ENCODE measurements at places on chromosomes 7 and 10. TPM values are rescaled to one million over a fixed set of nuclear protein-coding genes. Genes with fewer than 3 reads are reported as not detected.
A peak's percentile ranks its signal among the peaks of the same experiment; 100 is the strongest.

DNA sequence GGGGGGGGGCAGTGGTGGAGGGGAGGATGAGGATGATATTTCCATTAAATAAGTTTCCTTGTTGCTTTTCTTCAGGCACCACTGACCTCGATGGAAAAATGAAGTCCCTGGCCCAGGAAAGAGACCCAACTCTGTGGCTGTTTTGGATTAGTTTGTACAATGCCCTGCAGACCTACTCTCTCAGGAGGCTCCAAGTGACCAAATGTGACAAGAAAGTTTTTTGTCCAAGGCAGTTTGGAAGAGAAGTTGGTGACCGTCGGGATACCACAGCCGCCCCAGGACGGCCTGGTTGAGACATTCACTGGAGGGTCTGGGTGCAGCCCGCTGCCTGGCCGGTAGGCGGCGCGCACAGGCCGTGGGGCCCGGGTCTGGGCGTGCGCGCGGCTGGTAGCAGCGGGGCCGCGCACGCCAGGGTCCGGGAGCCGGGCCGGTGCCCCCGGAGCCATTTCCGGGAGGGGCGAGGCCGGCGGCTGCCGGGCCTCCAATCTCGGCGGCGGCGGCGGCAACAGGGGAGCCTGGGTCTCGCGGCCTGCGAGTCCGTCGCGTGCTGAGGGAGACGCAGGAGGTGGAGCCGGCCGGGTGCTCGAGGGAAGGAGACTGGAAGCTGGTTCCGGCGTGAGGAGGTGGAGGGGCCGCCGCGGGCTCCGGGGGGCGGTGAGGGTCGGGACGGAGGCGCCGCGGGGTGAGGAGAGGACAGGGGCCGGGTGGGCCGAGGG lies at the start of gene SGPL1:
TSS of gene SGPL1 (plus strand) at position 445 of the 716 bp plus-strand sequence. CDS start 906 bp downstream, outside the sequence.
- peak; percentile 93 for DNase-seq

The H2BK1 gene
- total RNA-seq: not detected

DNA sequence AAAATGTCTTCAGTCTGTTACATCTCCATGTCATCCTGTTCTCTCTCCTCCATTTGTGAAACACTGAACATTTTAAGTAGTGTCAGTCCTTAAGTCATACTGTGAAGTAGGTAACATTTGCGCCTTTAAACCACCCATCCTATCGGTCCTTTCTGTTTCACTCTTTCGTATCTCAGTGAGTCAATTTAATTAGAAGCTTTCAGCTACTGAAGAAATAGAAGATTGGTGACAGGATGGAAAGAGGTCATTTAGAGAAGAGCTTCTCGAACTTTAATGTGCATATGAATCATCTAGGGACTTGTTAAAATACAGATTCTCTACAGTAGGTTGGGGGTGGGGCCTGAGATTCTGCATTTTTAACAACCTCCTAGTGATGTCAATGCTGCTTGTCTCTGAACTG lies 113.4 kb downstream of the SRI start:
- DNase-seq: no peak

The MACC1 gene
- 0.19 TPM for total RNA-seq

DNA sequence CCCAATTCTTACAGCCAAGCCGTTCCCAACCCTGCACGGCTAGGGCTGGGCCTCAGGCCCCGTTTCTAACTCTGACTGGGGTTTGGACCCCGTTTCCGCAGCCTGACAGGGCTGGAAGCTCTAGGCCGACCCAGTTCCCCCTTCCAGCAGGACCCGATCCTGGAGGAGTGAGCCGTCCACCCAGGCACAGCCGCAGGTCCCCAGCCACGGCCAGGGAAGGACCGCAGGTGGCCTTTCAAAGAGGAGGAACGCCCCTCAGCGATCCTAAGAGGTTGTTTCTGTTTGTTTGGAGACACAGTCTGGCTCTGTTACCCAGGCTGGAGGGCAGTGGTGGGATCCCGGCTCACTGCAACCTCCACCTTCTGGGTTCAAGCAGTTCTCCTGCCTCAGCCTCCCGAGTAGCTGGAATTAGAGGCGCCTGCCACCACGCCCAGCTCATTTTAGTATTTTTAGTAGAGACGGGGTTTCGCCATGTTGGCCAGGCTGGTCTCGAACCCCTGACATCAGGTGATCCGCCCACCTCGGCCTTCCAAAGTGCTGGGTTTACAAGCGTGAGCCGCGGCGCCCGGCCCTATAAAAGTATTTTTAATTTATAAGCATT lies 778 bp upstream of the GET4 start:
- DNase-seq: no peak

The SH2D4B gene
- total RNA-seq: not detected

The SPDYE1 gene
- not detected for total RNA-seq

DNA sequence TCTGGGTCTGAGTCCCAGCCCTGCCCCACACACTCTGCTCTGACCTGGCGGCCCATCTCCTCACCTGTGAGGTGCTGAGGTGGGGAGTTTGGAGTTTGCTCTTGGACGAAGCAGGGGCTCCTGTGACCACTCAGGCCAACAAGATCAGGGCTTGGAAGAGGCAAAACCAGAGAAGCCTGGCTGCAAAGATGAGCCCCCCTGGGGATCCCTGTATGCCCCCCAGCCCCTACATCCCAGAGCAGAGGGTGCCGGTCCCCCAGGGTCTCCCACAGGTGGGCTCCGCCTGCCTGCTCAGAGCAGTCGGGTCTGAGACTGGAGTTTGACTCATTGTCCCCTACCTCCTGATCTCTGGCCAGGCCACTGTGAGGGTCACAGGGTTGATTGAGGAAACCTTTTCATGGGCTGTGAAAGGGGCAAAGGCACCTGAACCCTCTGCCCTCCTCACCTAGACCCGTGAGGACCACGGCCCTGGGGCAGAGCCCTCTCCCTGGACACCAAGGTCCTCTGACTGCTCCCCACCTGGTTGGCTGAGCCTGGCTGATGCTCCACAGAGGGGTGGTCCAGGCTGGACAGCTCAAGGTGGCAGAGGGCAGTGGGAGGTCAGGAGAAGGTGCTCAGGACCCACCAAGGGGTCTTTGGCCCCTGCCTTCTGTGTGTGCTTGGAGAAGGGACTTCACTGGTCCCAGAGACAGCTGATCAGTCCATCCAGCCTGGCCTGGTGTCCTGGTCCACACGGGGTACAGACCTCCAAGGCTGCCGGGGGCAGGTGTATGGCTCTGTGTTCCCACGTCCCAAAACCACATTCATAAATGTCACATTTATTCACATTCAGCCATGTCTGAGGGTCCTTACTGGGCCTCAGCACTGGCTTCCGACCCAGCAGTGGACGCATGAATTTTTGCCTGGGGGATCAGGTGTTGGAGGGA lies 9.1 kb upstream of the SCART1 start:
- DNase-seq: peak; percentile 21

The SYT15B gene
- 0.89 TPM for total RNA-seq

DNA sequence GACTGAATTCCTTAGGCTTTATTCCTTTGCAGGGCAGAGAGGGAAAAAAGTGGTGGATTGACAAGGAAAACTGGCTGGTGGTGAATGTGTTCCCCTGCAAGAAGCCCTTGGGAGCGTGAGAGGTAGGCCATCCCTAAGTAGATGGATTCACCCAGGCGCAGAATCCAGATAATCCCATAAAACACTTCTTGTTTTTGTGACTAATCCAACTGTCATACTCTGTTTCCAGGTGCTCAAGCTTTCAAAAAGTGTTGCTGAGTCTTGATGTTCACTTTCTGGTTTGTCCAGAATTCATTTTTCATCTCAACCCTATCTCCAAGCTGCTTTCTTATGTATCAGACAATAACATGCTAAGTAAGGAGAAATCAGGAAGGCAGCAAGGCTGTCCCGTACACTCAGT lies 250.8 kb upstream of the HABP2 start:
- no peak for DNase-seq

- peak; percentile 64 for DNase-seq
Observed at GRCh38 chr7:5421714-5422395, 1.8 kb downstream of the TNRC18 start.

DNA sequence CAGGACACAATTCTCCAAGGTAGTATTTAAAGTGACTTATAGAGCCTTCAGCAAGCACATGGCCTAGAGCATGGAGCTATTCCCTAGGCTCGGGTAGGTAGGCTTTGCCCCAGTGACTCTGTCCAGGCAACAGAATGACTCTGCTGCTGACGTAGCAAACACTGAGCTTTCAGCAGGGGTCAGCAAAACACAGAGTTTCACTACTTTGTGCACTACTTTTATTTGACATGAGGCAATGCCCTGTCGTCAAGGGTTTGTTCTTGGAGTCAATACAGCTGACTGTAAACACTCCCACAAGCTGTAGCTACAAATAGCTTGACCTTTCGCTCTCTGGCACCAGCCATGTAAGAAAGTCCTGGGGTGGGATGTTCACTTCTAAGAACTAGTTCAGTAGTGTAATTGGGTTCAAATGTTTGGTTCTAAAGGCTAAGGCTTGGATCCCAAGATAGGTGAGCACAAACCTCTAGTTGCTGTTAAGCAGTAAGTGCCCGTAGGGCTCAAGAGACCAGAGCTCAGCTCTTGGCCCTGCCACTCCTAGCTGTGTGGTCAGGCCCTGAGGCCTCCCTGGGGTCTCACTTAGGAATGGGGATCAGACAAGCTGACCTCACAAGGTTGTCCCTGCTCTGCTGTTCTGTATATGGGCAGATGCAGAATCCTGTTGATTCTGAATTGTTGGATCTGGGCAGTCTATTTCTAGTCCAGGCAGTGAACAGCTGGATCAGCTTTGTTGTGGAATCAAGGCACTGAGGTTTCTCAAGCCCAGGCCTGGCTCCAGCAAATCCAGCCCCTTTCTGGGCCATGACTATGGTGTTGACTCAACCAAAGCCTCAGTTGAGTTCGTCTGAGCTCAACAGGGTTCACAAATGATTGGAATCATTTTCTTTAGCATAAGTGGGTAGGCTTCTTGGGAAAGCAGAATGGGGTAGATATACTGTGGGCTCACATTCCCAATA lies 10.7 kb downstream of the NODAL start:
- DNase-seq: peak; percentile 59

GRCh38 chr10:50407076-50407801 lies 155.9 kb upstream of the ASAH2 start:
- DNase-seq: no peak

DNA sequence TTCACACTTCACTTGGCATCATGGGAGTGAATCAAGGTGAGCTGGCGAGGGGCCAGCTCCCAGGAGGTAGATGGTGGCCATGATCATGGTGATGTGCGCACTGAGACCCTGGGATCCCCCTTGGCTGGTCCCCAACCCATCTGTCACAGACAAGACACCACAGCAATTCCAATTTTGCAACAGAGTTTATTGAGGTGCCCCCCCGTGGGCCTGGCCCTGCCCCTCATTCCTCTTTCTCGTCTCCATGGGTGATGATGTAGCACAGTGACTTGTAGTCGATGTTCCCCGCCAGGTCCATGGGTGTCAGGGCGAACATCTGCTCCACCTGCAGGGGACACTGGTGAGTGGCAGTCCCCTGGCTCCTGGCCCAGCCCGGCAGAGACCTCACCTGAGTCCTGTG lies 2.4 kb downstream of the MYL7 start:
- DNase-seq: no peak

DNA sequence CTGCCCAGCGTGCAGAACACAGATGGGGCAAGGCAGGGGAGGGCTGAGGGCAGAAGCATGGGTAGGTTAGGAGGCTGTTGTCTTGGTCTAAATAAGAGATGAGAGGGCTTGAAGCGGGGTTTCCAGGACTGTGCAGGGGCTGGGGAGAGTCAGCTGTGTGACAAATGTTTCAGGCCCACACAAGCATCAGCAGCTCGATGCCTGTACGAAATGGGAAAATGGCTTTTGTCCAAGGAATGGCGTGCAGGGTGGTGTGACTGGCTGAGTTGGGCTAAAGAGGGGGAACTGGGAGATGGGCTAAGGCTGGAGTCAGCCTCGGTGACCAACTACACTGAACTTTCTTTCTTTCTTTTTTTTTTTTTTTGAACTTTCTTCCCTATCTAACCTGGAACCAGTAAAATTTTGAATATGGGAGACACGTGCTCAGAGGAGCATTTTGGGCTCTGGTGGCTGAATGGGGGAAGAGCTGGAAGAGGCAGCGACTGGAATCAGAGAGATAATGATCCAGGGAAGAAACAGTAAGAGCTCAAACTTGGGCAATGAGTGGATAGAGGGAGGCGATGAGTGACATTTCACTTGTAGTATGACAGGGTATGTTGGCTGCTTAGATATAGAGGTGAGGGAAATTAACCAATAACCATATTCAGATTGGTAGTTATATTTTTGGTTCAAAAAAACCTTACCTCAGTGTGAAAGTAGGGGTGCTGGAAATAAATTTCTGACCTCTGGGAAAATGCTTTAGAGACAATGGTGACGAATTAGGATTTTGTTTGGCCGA lies 10.2 kb upstream of the EPHA1 start:
- no peak for DNase-seq

GRCh38 chr7:50206453-50207250 lies 97.9 kb upstream of the IKZF1 start:
- no peak for DNase-seq

The CALHM3 gene
- total RNA-seq: not detected

The PNLIPRP3 gene
- not detected for total RNA-seq

GRCh38 chr7:79332091-79332490 lies 121.4 kb downstream of the MAGI2 start:
- no peak for DNase-seq

GRCh38 chr10:118203461-118203860 lies 138.7 kb downstream of the FAM204A start:
- DNase-seq: no peak

- DNase-seq: no peak
Observed at GRCh38 chr10:102118867-102119266, 1.3 kb downstream of the LDB1 start.

- no peak for DNase-seq
Observed at GRCh38 chr7:8128449-8129317, 133.3 kb downstream of the ICA1 start.

GRCh38 chr10:18523025-18523424 lies 128.4 kb downstream of the NSUN6 start:
- no peak for DNase-seq

DNA sequence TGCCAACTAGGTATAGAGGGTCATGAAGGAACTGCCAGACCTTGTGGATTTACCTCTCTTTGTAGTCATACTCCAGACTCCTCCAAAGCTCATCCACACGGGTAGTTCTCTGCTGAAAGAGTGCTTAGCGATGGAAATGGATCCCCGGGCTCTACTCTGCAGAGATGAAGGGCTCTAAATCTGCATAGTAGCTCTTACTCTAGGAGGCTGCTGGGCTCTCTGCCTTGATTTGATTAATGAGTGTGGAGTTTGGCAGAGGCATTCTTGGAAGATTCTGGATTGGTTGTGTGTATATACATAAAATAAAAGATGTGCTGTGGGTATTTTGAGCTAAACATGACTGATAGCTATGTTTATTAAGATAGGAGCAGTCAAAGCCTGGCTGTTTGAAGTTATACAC lies 21.3 kb upstream of the CPXM2 start:
- DNase-seq: no peak
